ENCODE measurements at places on chromosomes 3 and 15. TPM values are rescaled to one million over a fixed set of nuclear protein-coding genes. Genes with fewer than 3 reads are reported as not detected.

The MB21D2 gene
- total RNA-seq = 22.6 TPM

The APOD gene
- 11.7 TPM for total RNA-seq

The GOLGA8M gene
- 2.1 TPM for total RNA-seq

DNA sequence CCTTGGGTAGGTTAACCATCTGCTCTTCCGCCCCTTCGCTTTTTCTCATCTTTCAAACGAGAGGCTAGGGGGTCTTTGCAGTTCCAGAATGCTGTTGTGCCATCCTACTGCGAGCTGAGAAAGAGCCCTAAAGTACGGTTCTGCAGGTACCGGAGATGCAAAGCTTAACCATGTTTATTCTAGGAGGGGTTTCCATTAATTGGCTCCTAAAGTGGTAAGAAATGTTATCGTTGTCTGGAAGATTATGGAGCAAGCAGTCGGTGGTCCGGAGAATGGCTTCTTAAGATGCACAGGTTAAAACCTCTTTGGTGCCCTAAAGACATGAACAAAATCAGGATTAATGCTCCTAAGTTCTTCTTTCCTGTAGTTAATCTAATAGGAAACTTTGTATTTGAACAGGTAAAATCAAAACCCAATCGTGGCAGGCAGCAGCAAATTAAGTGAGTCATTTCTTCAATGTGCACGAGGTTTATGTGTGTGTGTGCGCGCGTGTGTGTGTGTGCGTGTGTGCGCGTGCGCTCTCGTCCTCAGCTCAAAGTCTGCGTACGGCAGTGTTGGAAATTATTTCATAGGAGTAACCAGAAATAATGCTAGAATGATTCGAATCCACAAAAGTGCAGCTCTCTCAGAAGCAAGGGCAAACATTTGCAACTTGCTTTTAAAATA lies 772 bp downstream of the FAM81A start:
- DNase-seq = no peak

DNA sequence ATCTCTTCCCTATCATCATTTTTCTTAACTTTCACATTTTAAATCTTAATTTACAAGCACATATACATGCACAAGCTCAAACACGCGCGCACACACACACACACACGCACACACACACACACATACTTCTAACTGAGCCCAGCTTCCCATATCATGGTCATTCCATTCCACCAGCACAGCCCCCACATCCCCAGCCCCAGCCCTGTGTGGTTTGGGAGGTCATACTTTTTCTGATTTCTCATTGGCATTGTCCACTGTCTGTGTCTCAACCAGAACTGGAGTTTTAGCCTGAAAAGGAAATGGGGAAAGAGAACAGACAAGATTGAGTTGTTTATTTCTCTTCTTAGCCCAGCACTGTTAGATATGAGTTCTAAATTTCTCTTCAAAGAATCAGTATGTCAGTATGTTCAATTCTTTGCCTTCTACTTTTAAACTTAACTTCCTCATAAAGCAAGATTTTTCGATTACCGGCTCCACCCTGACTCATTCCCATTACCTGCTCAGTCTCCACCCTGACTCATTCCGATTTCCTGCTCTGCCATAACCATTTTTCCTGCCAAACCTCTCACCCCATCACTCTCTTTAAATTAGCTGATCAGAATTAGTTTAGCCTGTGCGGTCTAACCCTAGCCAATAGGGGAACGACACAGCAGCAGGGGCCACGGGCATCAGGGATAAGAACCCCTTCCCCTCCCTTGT lies 6.4 kb downstream of the IQCF1 start:
- no peak for DNase-seq

GRCh38 chr3:72301779-72302178 lies 516.8 kb upstream of the PROK2 start:
- no peak for DNase-seq

- DNase-seq = no peak
These were observed 602 bp upstream of the SLTM start for GRCh38 chr15:58934114-58934447.

DNA sequence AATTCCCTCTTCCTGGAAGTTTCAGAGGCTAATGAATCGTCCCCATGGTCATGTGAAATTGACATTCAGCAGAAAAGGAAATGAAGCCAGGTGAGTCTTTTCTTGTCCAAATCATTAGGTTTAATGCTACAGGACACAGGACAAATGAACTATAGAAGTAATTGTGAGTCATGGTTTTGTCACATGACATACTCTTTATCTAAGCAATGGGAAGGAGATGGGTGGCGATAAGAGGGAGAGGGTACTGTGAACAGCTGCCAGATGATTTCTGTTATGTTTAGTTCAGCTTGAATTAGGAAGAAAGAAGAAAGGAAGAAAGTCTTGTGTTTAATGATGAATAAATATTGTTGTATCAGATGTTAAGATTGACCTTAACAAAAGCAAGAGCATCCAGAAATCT lies 515.4 kb upstream of the ZNF717 start:
- no peak for DNase-seq

GRCh38 chr3:107512108-107512507 lies 10.7 kb upstream of the BBX start:
- no peak for DNase-seq

DNA sequence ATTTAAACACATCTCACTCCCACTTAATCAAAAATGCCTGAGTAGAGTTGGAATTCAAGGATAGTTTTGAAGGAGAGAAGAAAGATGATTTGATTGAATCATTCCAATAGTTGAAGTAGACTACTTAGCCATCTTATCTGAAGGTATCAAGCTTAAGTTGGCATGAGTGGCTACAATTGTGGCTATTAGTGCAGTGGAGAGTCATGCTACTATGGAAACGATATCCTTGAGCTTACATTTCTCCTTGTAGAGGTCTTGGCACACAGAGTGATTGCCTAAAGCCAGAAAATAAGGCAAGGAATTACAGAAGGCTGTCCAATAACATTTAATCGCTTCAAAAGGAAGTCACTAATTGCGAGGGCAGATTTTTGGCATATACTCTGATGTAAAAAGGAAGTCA lies 1022.7 kb downstream of the IGSF11 start:
- no peak for DNase-seq

GRCh38 chr15:73295630-73296286 lies 73.0 kb downstream of the HCN4 start:
- no peak for DNase-seq

DNA sequence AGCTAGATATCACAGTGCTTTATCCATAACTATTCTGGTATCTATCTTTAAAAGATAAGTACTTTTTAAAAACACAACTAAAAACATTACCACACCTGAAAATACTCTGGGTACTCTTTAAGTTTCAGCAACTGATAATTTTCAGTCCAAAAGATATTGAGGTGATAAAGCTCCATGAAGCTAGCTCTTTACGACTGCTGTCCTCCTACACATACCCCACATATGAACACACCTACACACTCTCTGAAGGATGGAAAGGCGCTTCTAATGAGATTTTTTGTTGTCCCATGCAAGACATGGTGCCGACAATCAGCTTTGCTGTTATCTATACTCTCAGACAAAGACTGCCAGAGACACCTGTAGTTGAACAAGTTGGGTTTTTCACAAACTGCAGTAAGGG lies 19.1 kb upstream of the TM4SF4 start:
- no peak for DNase-seq

DNA sequence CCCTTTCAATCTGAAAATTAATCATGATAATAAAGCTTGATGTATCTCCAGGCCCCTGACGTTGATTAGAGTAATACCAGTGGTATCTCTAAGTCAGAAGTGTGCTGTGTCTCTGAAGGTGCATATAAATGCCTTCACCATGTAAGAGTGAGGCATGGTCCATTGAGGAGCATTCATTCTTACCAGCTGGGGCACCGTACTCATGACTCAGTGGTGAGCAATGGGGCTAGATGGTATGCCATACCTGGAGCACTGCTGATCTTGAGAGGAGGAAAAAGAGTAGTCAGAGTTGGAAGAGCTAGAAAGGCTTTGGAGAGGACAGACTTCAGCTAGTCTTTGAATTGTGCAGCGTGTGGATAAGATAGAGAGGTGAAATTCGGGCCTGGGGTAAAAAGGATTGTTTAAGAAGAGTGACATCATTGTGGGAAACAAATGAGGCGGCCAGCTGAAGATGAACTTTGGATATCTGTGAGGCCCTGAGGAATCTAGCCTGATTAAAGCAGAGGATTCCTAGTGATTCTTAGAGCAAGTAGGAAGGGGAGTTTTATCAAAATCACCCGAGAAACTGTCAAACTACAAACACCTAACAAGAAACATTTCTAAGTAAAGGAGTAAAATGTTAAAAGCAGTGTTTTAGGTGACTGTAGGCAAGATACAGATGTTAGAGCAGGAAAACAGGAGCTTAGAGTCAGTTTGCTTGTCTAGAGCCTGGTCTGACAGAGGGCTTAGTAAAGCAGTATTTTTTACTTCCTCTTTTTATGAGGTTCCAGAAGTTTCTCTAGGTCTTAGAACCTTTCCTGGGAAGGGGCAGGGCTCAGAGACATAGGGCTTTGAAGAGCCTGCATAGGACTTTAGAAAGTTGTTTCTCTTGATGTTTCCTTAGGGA lies 13.6 kb downstream of the TMOD3 start:
- DNase-seq = no peak

- no peak for DNase-seq
These were observed 1.9 kb downstream of the RAF1 start for GRCh38 chr3:12661926-12662592.

- no peak for DNase-seq
These were observed 33.0 kb upstream of the MGA start for GRCh38 chr15:41627203-41627602.

- DNase-seq = no peak
These were observed 153.6 kb upstream of the ZNF717 start for GRCh38 chr3:75938921-75939320.

DNA sequence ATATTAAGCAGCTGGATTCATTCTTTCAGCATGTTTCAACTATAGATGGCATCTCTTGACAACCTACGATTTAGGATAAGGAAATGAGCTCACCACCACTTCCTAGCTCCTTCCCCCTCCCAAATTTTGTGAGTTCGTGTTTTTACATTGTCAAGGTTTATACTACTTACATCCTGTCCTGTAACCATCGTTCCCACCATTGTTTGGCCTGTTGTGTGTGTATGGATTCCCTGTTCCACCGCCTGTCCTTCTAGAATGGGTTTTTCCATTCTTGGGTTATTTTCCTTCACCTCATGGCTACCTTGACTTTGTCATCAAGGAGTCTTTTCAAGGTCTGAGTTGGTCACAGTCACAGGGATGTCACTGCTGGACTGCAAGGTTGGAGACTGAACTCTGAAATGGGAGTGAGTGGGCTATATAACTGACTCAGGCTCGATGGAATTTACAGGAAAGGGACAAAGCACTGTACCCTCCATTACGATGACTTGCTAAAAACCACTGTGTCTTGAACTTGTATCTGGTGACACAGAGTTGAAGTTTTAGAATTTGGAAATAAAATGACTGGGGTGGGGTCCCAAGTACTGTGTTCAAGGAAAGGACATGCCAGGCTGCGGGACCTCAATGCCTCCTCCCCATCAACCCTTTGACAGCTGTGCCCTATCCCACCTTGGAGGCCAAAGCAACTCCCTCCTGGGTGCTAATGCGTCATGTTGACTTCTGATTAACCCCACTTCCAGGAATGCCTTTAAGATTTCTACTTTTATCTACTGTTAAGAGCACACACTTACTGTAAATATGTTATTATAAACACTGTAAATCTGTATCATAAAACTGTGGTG lies 66.8 kb upstream of the BLM start:
- DNase-seq = no peak

GRCh38 chr3:152335273-152335672 lies 66.5 kb downstream of the MBNL1 start:
- DNase-seq = no peak

DNA sequence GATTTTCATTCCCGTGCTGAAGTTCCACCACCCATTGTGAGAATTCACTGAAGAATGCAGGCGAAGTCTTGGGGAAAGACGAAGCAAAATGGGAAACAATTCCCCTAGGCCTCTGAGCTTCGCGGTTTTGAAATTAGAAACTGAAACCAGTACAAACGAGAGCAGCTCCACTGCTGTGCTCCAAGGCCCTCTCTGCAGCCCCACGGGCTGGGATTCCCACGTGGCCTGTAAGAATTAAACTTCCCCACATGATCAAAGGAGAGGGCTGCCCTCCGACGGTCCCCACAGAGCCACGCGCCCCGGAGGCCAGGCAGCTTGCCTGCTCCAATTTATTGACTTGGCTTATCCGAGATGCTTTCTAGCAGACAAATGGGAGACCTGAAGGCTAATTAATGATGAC lies 144.0 kb downstream of the GREM1 start:
- no peak for DNase-seq

GRCh38 chr15:48086133-48086532 lies 34.7 kb upstream of the SLC24A5 start:
- no peak for DNase-seq
